ENCODE measurements at places on chromosomes 13 and 19. TPM values are rescaled to one million over a fixed set of nuclear protein-coding genes. Genes with fewer than 3 reads are reported as not detected.

- H3K4me3 ChIP-seq: peak overlapping the region; percentile 92
- peak overlapping the region; percentile 82 for H3K27ac ChIP-seq
- H3K27me3 ChIP-seq: no peaks in the 10 kb centered on the region
- H3K4me1 ChIP-seq: peaks cover 73% of the 10 kb centered on the region
Observed at GRCh38 chr19:5624018-5624663, 1.3 kb downstream of the SAFB start.

DNA sequence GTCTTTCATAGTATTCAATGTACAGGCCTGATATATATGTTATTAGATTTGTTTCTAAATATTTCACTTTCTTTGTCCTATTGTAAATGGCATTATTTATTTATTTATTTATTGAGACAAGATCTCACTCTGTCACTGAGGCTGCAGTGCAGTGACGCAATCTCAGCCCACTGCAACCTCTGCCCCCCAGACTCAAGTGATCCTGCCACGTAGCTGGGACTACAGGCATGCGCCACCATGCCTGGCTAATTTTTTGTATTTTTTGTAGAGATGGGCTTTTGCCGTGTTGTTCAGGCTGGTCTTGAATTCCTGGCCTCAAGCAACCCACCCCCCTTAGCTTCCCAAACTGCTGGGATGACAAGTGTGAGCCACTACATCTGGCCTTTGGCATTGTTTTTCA lies 5.4 kb upstream of the GAS6 start:
- H3K27ac ChIP-seq: no peak overlapping the region
- no peak overlapping the region for H3K4me3 ChIP-seq
- DNase-seq: no peak
- H3K4me1 ChIP-seq: peaks cover 9% of the 10 kb centered on the region
- no peaks in the 10 kb centered on the region for H3K36me3 ChIP-seq

- no peak for DNase-seq
- peak overlapping the region; percentile 50 for H3K27ac ChIP-seq
- H3K36me3 ChIP-seq: no peaks in the 10 kb centered on the region
- H3K27me3 ChIP-seq: no peaks in the 10 kb centered on the region
- peaks cover 54% of the 10 kb centered on the region for H3K4me1 ChIP-seq
Observed at GRCh38 chr13:41049480-41050440, 11.5 kb upstream of the WBP4 start.

- no peaks in the 10 kb centered on the region for H3K27me3 ChIP-seq
- no peaks in the 10 kb centered on the region for H3K4me1 ChIP-seq
- no peak overlapping the region for H3K27ac ChIP-seq
- H3K4me3 ChIP-seq: no peak overlapping the region
- no peak for DNase-seq
Observed at GRCh38 chr13:46507981-46508380, 45.0 kb upstream of the LRCH1 start.

The SHD gene
- polyA plus RNA-seq: not detected

The PSG6 gene
- polyA plus RNA-seq: not detected

The PSG1 gene
- polyA plus RNA-seq: not detected

The SRRM5 gene
- polyA plus RNA-seq: 0.54 TPM
